Hepatocyte (in vitro differentiated cells): ENCODE measurements at places on chromosomes 11 and 22. TPM values are rescaled to one million over a fixed set of nuclear protein-coding genes. Genes with fewer than 3 reads are reported as not detected.

DNA sequence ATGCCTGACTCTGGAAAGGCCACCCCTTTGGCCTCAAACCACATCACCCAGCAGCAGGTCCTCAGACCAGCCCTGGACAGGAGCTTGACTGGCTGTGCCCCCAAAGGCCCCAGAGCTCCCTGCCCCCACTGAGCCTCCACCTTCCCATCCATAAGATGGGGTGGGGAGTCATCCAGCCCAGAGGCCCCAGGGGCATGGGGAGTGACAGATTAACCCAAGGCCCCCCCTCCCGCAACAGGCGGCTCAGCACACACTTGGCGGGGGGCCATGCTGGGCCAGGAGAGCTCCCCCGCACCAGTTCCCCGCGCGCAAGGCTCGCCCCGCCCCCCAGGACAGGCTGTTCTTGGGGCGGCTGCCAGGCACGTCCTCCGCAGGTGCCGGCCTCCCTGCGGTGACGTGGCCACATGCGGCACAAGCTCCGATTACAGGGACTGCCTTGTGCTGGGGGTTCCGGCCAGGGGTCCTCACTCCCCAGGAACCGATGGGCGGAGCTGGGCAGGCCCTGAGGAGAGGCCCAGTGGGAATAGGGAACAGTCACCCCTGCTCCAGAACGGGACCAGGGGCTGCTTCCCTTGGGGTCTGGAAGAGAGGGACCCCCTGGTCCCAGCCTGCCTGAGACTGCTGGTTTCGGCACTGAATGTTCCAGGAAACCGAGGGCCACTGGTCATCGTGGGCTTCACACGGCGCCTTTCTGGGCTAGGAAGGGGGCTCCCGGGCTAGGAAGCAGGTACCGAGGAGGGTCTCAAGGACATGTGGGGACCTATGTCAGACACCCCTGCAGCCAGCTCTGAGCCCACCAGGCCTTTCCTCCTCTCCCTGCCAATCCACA is 5.1 kb upstream of the CDKN1C start:
- DNase-seq = peak; percentile 59

GRCh38 chr22:36465232-36466021 is 16.0 kb downstream of the TXN2 start:
- peak; percentile 67 for DNase-seq

- DNase-seq = peak; percentile 37
Measured at GRCh38 chr11:63747011-63747410, 21.6 kb downstream of the ZFTA start.

The FLRT1 gene
- total RNA-seq = 0.43 and 0.84 TPM in 2 replicates

- DNase-seq = no peak
Measured at GRCh38 chr11:17887779-17888178, 125.1 kb downstream of the SERGEF start.

The RAB36 gene
- 1.8 and 2.7 TPM in 2 replicates for total RNA-seq

DNA sequence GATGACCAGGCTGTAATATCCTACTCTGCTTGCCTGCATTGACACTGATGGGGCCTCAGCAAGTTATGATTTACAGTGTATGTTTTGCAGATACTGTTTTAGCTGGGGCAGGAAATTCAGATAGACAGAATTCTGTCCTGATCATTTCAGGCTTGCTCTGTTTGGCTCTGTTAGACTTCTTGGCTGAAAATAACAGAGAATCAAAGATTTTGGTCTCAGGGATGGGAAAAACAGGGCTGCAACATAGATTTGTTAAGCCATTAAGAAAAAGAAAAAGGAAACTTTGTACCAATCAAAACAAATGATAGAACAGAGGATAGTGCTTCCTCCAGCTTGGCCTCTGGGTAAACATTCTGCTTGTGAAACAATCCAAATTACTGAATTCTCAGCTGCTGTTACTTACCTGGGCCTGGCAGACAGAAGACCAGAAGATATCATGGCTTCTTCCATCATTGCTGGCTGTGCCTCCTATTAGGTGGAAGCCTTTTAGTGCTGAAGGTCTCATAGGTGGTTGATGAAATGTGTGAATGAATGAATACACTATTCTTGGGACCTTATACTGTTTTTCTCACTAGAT is 22.0 kb downstream of the ZNRF3 start:
- no peak for DNase-seq

DNA sequence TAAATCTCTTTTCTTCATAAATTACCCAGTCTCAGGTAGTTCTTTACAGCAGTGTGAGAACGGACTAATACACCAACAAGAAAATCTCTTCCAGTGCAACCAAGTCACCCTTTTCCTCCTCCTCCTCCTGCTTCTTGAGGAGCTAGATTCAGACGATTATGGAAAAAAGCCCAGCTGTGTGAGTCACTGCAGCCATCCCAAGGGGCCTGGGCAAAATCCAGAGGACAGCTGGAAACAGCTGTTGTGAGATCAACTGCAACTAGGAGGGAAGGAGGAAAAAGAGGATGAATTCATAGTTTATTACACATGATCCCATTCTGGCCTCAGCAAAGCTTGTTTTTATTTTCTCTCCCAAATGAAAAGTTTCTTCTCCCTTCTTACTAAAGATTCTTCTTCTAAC is 32.9 kb downstream of the RBFOX2 start:
- peak; percentile 80 for DNase-seq

DNA sequence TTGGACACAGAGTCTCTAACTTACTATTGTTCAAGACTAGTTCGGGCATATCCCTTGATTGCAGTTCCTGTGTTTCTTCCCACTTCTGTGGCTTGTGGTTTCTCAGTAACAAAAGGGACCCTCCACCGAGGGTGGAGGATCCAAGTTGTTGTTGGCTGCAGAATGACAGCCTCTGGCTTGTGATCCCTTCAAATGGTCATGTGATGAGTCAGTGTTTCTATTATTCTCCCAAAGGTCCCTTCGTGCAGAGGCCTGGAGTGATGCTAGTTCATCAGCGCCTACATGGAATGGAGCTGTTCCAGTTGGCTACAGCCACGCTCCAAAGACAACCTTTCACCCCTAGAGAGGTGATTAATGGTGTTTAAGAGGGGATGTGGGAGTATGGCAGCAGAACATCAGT is 2.6 kb upstream of the VWCE start:
- no peak for DNase-seq
